ENCODE measurements at places on chromosomes 5 and 9.

GRCh38 chr9:124015661-124016131 is 4.1 kb downstream of the LHX2 start:
- no peak for DNase-seq

DNA sequence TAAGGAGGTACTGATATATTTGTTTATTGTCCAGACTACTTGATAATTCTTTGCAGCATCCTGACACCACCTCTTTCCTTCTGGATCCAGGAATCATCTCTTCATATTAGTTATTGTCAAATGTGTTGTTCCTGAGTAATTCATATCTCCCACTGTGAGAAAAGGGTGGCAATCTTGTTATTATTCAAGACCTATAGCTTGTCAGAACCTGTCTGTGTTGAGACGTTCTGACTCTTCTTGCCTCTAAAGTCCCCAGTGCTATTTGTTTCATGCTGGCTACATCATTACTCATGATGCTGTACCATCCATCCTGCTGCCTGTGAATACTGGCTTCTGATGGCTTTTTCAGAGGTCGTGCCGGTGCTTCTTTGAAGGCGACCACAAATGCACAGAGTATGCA is 68.7 kb upstream of the TAF11L2 start:
- DNase-seq, result no peak

DNA sequence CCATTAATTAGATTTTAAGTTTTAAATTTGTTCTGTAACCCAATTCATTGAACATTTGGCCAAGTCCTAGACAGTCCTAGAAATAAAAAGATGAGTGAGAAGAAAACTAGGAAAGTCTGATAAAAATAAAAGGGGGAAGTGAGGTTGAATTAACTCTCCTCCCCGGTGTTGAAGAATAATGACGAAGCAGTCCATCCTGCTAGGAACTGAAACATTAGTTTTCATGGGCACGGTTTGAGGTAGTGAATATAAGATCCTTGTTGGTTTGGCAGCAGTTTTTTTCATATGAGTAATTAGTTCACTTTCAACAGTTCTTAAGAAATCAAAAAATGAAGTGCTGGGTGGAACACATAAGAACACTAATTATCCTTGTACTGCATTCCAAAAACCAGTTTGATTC is 103.1 kb downstream of the MTREX start:
- DNase-seq, result no peak

DNA sequence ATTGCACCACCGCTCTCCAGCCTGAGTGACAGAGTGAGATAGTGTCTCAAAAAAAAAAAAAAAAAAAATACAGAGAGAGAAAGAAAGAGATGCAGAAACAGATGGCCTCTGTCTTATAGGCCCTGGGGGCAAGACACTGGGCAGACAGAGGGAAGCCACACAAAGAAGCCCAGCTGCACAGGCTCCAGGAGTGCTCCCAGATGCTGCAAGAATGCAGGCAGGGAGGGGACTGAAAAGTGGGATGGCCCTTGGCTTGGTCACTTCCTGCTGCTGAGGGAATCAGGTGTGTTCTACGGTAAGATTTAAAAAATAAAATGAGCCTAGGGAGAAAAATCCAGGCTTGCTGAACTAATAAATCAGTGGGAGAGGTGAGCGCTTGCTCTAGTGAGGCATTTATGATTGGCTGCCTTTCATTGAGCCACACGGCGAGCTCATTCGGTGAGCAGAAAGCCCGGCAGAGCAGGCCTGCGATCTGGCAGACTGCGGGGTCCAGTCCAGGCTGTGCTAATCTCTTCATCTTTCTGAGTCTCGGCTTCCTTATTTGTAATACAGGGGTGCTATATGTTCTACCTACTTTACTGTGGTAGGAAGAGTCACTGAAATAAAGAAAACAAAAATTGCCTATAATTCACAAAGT is 80.6 kb downstream of the RAD23B start:
- DNase-seq, result no peak

- DNase-seq, result no peak
These were observed 85.0 kb downstream of the FSTL4 start for GRCh38 chr5:133527311-133527710.

- no peak for DNase-seq
These were observed 18.9 kb downstream of the KIF24 start for GRCh38 chr9:34310215-34310614.

GRCh38 chr5:173878224-173878967 is 9.8 kb upstream of the CPEB4 start:
- DNase-seq, result no peak

- no peak for DNase-seq
These were observed 32.5 kb downstream of the IDNK start for GRCh38 chr9:83655433-83655832.

DNA sequence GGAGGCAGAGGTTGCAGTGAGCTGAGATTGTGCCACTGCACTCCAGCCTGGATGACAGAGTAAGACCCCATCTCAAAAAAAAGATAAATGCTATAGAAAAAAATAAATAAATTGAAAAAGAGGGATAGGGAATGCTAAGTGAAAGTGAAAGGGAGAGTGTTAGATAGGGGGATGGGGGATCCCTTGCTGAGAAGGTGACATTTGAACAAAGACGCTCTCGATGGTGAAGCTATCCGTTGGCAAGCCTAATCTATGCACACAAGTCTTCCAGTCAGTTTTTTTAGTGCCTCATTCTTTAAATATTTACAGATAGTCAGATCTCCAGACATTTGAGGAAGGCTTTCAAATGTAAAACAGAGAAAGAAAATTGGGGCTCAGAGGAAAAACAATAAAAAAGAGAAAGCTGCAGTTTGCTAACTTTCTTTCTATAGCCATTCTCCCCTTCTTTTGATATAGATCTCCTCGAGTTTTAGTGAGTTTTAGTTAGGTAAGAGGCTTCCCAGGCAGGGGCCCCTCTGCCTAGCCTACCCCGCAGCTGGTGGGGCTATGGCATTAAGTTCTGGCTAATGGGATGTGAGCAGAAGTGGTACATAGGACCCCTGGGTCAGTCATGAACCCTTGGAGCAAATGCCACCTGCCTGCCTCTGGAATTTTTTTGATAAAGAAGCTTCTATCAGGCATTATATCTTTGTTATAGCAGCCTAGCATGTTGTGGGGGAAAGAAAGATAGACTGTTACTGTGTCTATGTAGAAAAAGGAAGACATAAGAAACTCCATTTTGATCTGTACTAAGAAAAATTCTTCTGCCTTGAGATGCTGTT is 12.0 kb downstream of the GLRX start:
- DNase-seq, result no peak

GRCh38 chr5:160366230-160366629 is 4.2 kb downstream of the C1QTNF2 start:
- DNase-seq, result no peak

DNA sequence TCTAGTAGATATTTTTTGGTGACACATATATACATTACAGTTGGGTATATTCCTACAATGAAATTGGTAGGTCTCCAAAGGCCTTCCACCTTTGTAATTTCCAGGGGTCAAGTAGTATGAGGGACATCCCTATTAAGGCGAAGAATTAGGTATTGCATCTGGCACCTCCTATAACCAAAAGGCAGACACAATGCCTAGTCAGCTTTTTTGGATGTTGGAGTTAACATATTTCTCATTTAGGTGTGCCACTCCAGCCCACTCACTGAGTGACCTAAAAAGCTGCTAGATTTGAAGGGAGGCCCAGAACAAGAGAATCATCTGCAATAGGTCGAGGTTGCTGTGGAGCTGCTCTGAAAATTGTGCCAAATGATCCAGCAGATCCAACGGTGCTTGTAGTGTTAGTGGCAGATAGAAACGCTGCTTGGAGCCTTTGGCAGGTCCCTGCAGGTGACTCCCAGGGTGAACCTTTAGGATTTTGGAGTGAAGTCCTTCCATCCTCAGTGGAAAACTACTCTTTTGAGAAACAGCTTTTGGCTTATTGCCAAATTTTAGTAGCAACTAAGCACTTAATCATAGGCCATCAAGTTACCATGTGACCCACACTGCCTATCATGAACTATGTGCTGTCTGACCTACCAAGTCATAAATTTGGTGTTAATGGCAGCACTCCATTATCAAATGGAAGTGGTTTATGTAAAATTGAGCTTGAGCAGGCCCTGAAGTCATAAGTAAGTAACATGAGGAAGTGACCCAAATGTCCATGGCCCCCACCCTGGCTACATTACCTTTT is 15.7 kb upstream of the FNIP1 start:
- DNase-seq, result no peak

GRCh38 chr9:122129969-122130368 is 29.6 kb downstream of the NDUFA8 start:
- DNase-seq, result no peak

- no peak for DNase-seq
These were observed 855 bp upstream of the ARHGAP26 start for GRCh38 chr5:142769251-142769792.
